ENCODE measurements at places on chromosomes 1 and 21.

DNA sequence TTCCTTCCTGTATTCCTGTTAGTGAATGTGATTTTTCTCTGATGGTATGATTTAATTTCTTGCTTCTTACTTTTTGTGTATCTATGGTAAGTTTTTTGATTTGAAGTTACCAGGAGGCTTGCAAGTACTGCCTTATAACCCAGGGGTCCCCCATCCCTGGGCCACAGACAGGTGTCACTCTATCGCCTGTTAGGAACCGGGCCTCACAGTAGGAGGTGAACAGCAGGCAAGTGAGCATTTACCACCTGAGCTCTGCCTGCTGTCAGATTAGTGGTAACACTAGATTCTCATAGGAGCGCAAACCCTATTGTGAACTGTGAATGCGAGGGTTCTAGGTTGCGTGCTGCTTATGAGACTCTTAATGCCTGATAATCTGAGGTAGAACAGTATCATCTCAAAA lies 143.3 kb downstream of the RPS6KC1 start:
- no peak for DNase-seq

DNA sequence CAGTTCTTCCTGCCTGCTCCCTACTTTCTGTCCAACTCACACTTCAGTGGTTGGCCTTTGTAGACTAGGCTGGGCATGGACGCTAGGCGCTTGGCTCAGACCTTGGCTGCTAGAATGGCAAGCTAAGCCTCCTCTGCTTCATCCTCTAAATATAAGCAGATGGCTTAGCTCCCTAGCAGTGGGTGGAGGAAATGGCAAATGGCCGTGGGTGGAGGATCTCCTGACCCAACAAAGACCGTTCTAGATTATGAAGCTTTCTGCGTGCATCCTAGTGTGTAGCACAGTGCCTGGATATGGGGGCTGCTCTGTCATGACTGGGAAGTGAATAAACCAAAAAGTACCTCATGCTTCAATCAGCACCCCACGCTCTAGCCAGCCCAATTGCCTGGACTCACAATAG lies 10.4 kb upstream of the ETV3L start:
- no peak for DNase-seq

DNA sequence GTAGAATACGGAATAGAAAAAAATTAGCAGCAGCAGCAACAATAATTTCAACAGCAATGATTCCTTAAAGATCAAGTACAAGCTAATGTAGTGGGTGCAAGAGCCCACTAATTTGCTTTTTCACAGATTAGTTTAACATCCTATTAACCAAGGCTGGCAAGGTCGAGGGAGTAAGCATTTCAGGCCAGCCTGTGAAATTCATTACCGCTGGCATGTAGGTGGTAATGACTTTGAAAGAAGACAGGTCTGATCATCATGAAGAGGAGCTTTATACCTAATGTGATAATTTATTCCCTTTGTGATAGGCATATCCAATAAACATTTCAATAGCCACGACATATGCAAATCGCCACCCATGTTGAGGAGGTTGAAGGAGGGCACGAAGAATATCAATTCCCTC lies 11.2 kb upstream of the PRDM15 start:
- DNase-seq = no peak

GRCh38 chr1:45403298-45403697 lies 63.1 kb upstream of the MUTYH start:
- DNase-seq = no peak

DNA sequence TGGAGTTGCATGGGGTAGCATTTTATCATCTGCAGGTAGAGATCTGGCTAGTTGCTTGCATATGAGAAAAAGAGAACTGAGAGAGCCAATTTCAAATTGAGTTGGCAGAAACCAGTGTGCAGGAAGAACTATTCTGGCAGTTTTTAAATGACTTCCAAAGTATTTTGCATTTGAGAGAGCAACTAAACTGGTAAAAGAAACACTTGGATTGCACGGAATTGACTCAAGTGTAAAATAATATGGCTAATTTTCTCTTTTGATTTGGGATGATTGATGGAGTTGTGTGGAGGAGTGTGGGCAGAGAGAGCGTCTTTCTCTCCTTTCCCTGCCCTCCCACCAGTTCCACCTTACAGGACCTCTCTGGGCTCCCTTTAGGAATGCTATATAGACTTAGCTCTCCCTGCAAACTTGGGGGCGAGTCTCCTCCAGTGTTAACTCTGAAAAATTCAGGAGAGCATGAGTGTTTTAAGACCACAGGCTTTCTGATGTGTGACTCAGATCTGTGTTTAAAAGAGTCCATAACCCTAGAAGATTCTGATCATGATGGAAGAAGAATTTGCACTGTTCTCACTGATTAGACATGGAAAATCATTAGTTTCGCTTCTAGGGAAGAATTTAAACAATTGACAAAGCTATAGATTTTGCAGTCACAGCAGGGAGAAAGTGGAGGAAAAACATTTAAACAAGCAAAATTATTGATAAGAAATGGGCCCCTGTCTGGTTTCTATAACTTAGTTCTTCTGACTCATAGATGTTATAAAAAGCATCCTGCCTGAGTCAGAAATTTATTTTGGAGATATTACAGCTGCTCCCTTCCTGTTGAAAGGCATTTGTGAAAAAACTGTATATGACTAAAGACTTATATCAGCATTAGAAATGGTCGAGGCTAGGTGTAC lies 24.9 kb upstream of the CTBS start:
- no peak for DNase-seq

GRCh38 chr1:234473118-234473517 lies 5.9 kb downstream of the TARBP1 start:
- DNase-seq = no peak

Measured in NCI-H2227 treated with DMSO at 0.1 percent for 48 hours (cell line).